ENCODE measurements at places on chromosomes 1 and 21. TPM values are rescaled to one million over a fixed set of nuclear protein-coding genes. Genes with fewer than 3 reads are reported as not detected.

DNA sequence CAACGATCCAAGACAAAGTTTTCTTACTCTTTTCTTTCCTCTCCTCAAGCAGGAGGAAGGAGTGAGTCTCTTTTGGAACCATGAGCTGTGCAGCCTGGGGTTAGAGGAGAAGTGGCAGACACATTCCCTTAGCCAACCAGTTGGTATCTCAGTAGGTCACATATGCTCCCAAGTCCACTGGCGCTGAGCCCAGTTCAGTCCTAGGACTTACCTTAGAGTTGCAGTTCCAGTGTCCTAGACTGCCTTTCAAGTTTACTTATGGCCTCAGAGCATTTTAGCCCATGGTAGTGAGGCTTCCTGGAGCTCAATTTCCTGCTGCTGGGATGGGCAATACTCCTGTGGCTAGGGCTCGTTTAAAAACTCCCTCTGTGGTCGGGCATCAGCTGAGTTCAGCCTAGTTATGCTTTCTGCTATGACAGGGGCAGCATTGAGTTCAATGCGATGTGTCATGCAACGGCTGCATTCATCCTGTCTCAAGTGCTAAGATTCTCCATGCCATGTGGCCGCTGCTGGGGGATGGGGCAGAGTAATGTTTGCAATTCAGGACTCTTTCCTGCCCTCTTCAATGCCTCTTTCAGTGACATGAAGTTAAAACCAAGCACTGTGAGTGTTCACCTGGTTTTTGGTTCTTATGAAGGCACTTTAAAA lies 103.8 kb downstream of the LRRC7 start:
- no peak for DNase-seq

DNA sequence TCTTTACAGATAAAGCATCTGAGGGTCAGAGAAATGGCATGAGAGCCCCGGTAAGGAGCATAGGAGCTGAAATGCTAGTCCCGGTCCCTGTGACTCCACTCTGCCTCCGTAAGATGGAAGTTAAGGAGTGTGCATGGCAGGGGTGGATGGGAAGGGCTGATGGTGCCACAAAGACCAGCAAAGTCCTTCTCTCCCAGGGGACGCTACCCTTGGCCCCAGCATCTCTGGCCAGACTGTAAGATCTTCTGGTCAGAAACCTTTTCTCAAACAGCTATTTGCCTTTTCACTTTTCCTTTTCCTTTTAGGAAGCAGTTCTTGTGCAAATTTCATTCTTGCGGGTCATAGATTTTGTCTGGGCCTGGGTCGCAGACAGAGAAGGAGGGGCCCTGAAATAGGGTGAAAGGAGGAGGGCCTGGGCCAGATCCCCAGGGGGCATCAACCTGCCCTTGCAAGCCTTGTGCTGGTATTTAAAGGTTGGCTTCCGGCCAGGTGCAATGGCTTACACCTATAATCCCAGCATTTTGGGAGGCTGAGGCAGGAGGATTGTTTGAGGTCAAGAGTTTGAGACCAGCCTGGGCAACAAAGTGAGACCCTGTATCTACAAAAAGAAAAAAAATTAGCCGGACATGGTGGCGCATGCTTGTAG lies 14.4 kb upstream of the EPS8L3 start:
- DNase-seq, result no peak

GRCh38 chr1:47215713-47216112 lies 16.3 kb downstream of the TAL1 start:
- no peak for DNase-seq

The LINGO4 gene
- not detected for polyA plus RNA-seq

GRCh38 chr1:7093297-7093696 lies 308.0 kb downstream of the CAMTA1 start:
- DNase-seq, result no peak

- DNase-seq, result no peak
Observed at GRCh38 chr1:225808136-225808535, 1.8 kb upstream of the EPHX1 start.

The SRSF10 gene
- 315 TPM for polyA plus RNA-seq

GRCh38 chr1:31082385-31082784 lies 16.9 kb upstream of the PUM1 start:
- DNase-seq, result no peak

DNA sequence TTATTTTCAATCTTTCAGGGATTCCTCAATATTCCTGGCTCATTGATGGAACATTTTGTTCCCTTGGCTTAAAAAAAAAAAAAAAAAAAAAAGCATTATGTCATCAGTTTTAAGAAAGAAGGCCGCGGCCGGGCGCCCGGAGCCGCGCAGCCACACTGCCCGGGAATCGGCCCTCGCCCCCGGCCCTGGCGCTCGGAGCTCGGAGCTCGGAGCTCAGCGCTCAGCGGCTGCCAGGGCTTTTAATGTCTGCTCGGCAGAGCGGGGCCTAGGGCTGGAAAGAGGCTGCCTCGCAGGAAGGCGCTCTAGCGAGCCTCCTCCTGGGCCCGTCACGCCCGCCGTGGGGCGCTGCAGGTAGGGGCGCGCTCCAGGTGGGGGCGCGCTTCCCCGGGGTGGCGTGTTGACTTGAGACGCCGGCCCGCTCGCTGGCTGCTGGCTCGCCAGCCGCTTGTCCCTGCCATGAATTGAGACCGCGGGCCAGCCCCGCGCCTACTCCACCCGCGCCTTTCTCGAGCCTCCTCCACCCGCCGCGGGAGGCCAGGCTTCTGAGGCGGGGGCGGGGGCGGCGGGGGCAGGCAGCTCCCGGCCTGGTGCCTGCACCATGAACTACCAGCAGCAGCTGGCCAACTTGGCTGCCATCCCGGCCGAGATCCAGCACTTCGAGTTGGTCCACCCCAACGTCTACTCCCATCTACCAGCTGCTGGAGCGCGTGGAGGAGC lies 5.4 kb upstream of the TDRD5 start:
- DNase-seq, result peak; percentile 75

- no peak for DNase-seq
Observed at GRCh38 chr1:210446479-210446878, 117.8 kb downstream of the HHAT start.

- DNase-seq, result peak; percentile 75
Observed at GRCh38 chr1:223738465-223739365, 26.4 kb downstream of the CAPN2 start.

DNA sequence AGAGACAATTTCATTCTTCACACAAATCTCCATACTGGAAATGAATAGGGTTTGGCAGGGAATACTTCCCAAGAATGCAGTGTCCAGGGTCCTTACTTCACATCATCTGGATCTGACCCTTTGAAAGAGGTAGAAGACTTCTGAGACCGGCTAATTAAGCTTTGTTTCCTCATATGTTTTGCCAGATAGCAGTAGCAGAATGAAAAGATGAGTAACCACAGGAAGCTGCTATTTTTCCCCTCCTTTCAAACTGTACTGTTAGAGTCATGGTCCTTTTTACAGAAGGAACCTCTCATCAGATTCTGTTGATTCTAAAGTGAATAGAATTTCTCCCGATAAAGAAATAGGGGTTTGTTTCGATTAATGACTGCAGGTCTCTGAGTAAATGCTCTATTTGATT lies 1.4 kb upstream of the OLFML3 start:
- no peak for DNase-seq

DNA sequence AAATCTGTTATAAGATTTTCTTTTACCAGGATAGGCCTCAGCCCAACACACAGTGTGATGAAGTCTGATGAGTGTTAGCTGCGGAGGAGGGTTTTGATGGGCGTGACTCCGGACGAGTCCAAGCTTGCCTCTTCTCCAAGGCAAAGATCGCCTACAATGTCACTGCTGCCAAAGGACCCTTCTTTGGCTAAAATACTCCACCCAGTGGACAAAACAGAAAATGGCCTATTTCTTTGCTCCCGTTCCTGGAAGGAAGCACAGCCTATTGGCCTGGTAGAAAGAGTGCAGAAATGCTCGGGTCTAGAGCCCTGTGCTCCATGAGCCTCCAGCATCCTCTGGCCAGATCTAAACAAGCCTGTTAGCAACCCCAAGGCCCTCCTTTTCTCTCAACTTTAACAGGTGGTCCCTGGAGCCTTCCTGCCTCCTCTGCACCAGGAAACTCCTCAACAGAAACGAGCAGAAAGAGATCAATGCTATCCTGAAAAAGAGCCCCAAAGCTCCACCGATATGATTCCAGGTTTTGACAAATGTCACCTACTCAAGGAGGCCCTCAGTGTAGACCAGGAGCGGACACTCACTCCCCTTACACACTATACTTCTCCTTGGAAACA lies 3.4 kb upstream of the CASQ2 start:
- peak; percentile 89 for DNase-seq

The SPRR2B gene
- not detected for polyA plus RNA-seq

DNA sequence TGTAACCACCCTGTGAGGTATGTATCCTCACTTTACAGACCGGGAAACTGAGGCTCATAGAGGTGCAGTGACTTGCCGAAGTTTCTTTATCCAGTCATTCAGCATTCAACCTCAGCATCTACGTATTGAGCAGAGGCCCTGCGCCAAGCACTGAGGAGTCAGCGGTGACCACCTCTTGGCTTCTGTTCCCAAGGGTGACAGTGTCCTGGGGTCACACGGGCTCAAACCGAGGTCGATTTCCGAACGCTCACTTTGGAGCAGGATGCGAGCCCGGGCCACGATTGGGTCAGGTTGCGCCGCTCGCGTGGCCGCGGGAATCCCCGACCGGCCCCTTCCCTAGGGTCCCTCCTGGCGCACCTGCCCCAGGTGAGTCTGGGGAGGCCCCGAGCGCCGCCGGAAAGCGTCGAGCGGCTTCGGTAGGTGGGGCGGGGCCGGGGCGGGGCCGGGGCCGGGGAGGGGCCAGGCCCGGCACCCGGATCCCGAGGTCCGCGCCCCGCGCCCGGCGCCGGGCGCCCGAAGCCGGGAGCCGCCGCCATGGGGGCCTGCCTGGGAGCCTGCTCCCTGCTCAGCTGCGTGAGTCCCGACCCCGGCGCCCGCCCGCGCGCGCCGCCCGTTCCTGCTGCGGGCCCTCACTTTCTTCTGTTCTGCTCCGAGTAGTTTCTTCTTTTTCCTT lies at the start of gene SERINC2:
SERINC2 (plus strand) TSS at position 482 of the 673 bp plus-strand sequence; CDS start at position 535, 53 bp downstream.
- peak; percentile 29 for DNase-seq

DNA sequence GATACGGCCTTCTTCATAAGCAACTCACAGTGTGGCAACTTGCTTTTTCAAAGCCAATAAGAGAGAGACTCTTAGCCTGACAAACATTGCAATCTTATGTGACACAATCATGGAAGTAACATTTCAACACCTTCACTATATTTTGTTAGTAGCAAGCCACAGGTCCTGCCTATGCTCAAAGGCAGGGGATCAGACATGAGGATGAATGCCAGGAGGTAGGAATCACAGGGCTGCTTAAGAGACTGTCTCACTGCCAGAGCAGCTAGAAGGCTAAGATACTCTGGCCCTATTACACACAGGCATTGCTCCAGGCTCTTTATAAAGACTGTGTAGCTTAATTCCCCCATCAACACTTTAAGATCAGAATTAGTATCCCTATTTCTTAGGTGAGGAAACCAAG lies 236.2 kb upstream of the KAZN start:
- no peak for DNase-seq

- no peak for DNase-seq
Observed at GRCh38 chr1:22941257-22941656, 31.4 kb downstream of the LACTBL1 start.

DNA sequence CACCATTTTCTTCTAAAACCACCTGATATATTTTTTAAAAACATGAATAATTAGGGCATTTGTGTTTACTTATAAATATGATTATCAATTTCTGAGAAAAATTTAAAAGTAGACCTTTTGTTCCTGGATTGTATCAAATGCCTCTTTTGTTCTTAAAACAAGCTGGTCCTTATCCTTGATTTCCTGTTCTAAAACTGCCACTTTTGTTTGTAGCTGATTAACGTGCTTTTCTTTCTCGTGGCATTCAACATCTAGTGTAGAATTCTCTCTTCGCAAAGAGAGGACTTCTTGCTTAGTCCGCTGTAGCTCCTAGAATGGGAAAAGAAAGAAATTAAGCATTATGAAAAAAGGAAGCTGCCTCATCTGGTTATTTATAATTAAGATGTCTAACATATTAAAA lies 25.0 kb downstream of the SASS6 start:
- DNase-seq, result no peak

- DNase-seq, result no peak
Observed at GRCh38 chr21:24420689-24421088, 1186.6 kb downstream of the MRPL39 start.

All from left kidney (tissue), 8 donors.